ENCODE measurements at places on chromosomes 3 and 15.
A peak's percentile ranks its signal among the peaks of the same experiment; 100 is the strongest.

DNA sequence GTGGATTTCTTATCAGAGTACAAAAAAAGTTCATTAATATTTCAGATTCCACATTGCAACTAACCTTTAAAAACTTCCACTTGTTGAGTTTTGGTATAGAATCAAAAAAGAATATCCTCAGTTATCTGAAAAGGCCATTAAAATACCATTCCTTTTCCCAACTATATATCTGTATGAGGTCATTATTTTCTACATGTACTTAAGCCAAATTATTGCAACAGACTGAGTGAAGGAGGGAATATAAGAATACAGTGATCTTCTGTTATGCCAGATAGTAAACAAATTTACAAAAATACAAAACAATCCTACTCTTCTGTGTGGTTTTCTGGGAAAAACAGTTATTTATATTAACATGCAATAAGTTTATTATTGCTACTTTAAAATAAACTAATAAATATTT lies 5.7 kb upstream of the GANC start:
- DNase-seq = no peak

- DNase-seq = no peak
Measured at GRCh38 chr3:4514321-4514720, 21.2 kb downstream of the ITPR1 start.

DNA sequence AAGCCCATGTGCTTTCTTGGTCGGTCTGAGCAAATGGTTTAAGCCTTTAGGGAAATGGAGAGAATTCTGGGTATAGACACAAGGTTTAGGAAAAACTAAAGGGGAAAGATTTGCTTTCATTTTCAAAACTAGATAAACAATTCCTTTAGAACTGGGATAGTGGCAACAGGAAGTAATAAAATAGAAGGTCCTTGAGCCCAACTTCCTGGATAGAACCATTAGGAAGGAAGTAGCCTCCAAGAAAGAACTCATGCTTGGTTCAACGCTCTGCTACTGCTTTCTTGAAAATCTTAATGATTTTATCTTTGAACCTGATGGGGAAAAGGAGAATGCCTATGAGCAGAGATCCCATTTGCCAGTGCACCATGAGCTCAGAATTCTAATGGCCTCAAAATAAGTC lies 147.0 kb upstream of the THRB start:
- no peak for DNase-seq

- no peak for DNase-seq
Measured at GRCh38 chr3:190593075-190593474, 79.2 kb downstream of the IL1RAP start.

- no peak for DNase-seq
Measured at GRCh38 chr3:131713416-131714123, 210.8 kb upstream of the MRPL3 start.

GRCh38 chr3:193665370-193665989 lies 72.5 kb downstream of the OPA1 start:
- peak; percentile 29 for DNase-seq

DNA sequence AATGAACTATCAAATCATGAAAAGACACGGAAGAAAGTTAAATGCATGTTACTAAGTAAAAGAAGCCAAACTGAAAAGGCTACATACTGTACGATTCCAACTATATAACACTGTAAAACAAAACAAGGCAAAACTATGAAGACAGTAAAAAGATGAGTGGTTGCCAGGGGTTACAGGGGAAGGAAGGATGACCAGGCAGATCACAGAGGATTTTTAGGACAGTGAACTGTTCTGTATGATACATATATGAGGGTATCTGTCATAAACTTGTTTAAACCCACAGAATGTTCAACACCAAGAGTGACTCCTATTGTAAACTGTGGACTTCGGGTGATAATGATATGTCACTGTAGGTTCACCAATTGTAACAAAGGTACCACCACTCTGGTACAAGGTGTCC lies 60.6 kb downstream of the CHSY1 start:
- DNase-seq = no peak

All from CD4-positive, alpha-beta T cell treated with Interleukin-4 for 4 hours (primary cell).